ENCODE measurements at places on chromosomes 5 and 9.

GRCh38 chr5:99349787-99350186 is 421.0 kb upstream of the CHD1 start:
- DNase-seq: no peak

DNA sequence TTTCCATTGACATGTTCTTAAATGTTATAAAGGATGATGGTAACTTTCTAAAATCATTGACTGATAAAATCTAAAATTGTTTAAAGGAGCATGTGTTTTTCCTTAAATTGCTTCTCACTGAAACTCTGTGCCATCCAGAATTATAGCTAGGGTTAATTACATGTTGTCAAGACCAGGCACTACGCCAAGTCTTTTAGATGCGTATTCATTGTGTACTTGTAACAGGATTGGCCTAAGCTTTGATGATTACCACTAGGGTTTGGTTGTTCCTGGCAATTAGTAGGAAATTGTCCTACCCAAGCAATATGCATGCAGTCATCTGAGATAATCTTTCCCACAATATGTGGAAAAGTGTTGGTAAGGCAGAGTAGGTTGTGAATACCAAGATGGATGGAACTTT is 43.8 kb downstream of the PRKACG start:
- DNase-seq: no peak

- DNase-seq: peak; percentile 99
Measured at GRCh38 chr5:141521244-141521781, 32.4 kb downstream of the PCDHGC5 start.

GRCh38 chr9:99019510-99020331 is 76.0 kb downstream of the COL15A1 start:
- peak; percentile 96 for DNase-seq

GRCh38 chr5:177113566-177114424 is 19.8 kb upstream of the NSD1 start:
- DNase-seq: peak; percentile 65

- DNase-seq: peak; percentile 21
Measured at GRCh38 chr5:160311491-160312133, 752 bp downstream of the CCNJL start.

DNA sequence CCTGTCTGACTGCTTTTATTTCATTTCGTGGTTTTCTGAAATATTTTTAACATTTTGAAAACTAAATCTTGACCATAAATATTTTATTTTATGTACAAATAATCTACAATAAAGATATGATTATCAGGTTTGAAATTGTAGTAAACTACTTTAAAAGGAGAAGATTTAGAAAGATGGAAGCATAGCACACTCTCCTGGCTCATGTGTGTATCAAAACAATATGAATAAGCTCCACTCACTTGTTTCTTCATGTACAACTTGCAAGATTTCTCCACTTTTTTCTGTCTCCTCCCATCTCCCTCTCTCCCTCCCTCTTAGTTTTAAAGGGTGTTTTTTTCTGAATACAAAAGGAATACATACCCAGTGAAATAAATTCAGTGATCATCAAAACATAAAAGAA is 15.4 kb upstream of the VPS13A start:
- DNase-seq: no peak

DNA sequence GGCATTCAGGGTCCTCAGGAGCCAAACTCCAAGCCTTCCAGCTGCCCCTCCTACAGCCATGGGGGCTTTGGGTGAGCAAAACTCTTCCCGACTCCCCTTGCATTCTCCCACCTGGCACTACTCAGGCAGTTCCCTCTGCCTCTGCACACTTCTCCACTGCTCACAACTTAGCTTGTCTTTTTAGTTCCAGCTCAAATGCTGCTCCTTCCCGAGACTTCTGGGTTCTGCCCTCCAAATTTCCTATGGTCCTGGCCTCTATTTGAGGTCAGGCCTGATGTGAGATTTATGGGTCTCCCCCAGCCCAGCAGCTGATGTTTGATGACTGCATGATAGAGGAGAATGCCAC is 5.7 kb upstream of the SLC25A48 start:
- no peak for DNase-seq

- peak; percentile 71 for DNase-seq
Measured at GRCh38 chr9:78601957-78602565, 305.1 kb downstream of the PSAT1 start.

GRCh38 chr5:32439086-32439642 is 5.4 kb downstream of the ZFR start:
- no peak for DNase-seq

DNA sequence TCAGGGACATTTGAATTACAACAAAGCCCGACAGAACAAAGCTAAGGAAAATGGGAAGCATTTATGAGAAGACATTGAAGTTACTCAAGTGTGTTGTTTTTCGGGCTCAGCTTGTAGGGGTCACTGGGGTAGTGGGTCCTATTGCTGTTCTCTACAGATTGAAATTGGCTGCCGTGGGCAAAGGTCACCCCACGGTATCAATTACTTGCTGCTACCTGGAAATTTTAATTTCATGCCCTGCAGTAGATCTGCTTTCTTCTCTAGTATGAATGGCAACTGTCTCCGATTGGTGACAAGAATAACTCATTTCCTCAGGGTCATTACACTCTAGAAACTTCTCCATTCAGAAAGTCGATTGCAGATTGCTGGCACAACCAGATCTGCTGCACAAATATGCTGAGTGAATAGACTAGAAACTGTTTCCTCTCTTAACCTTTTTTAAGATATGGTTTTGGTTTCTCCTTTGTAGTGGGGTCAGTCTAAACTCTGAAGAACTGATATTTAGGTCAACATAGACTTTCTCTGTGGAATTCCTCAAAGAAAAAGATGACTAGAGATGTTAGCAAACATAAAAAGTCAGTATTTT is 454.1 kb downstream of the ARHGEF28 start:
- no peak for DNase-seq
